Neural progenitor cell (in vitro differentiated cells): ENCODE measurements at places on chromosomes 13 and 19. TPM values are rescaled to one million over a fixed set of nuclear protein-coding genes. Genes with fewer than 3 reads are reported as not detected.

Gene YJEFN3
- 2.6 and 5.1 TPM in 2 replicates for total RNA-seq

GRCh38 chr13:110233181-110233950, 73.6 kb downstream of the COL4A1 start:
- no peak overlapping the region for H3K27ac ChIP-seq
- no peaks in the 10 kb centered on the region for H3K36me3 ChIP-seq
- no peaks in the 10 kb centered on the region for H3K27me3 ChIP-seq

Gene NLRP7
- total RNA-seq: 0.09 TPM in 1 of 2 replicates, not detected in the other

DNA sequence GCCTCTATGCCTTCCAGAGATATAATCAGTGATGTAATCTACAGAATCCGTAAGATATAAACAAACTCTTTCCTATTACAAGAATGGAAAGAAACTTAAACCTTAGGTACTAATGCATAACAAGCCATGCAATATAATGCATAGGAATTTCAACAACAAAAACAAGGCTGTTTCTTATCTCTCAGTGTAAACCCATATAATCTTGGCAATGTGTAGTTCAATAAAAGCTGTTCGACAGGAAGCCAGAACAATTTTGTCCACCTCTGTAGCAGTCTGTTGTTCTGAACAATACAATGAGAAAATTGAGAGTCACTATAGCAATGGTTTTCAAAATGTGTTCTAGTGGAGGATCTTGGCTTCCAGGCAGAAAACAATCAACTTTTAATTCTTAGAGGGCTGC, 111.5 kb upstream of the FREM2 start:
- H3K36me3 ChIP-seq: no peaks in the 10 kb centered on the region
- H3K27me3 ChIP-seq: no peaks in the 10 kb centered on the region
- H3K4me1 ChIP-seq: no peaks in the 10 kb centered on the region
- DNase-seq: no peak
- no peak overlapping the region for H3K27ac ChIP-seq

Gene CCL25
- 1.2 TPM in 1 of 2 replicates, not detected in the other for total RNA-seq

DNA sequence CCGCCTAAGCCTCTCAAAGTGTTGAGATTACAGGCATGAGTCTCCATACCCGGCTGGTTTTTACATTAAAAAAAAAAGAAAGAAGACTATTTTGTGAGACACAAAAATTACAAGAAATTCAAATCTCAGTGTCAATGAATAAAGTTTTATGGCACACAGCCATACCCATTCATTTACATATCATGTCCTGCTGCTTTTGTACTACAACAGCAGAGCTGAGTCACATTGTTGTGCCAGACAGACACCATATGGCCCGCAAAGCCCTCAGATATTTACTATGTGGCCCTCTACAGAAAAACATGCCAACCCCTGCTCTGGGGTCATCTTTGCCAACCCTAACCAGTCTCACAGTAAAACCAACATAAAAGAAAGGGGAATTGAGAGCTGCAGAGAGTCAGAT, 5.3 kb downstream of the SMIM7 start:
- peaks cover 8% of the 10 kb centered on the region for H3K36me3 ChIP-seq
- H3K27ac ChIP-seq: no peak overlapping the region
- no peak overlapping the region for H3K4me3 ChIP-seq
- H3K4me1 ChIP-seq: peaks cover 5% of the 10 kb centered on the region

DNA sequence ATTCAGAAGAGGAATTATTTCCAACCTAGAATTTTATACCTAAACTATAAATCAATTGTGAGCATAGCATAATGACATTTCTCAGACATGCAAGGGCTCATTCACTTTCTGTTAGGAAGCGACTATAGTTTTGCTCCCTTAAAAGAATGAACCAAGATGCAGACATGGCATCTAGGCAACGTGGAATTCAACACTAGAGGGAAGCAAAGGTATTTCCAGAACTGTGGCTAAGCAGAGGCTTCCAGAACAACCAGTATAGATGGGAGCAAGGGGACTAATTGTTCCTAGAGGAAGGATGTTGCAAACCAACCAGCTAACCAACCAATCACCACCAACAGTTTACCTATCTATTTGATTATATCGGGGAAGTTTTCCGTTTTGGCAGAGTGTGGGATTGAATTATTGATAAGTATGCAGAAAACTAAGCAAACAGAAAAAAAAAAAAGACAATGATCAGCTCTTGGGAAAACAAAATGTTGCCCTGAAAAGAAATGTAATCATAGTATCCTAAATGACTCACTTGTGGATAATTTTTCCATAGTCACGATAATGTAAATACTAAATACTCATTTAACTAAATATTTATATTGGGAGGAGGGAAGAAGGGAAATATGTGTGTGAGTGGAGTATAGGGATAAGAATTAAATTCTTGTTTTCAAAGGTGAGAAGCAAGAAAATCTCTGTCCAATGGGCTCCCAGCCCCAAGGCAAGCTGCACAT, 21.1 kb downstream of the ARL11 start:
- H3K36me3 ChIP-seq: no peaks in the 10 kb centered on the region
- H3K4me1 ChIP-seq: no peaks in the 10 kb centered on the region
- no peak overlapping the region for H3K27ac ChIP-seq
- peak; percentile 35 for DNase-seq
- no peak overlapping the region for H3K4me3 ChIP-seq
- no peaks in the 10 kb centered on the region for H3K27me3 ChIP-seq

Gene CCDC70
- not detected in 2 replicates for total RNA-seq

Gene MBD3L2
- not detected in 2 replicates for total RNA-seq

Gene FFAR2
- not detected in 2 replicates for total RNA-seq

DNA sequence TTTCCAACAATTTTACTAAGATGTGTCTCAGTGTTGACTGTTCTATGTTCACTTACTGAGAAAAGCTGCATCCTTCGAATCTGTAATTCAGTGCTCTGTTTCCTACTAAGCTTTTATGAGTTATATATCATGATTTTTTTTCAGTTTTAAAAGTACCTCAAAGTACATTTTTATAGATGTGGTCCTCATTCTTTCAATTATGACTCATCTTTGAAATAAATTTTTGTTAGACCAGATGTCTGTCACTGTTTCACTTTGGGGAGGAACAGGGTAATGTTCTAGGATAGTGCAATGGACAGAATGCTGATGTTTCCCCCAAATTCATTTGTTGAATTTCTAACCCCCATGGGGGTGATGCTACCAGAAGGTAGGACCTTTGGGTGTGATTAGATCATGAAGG, 74.8 kb downstream of the NALCN start:
- no peaks in the 10 kb centered on the region for H3K36me3 ChIP-seq
- H3K4me1 ChIP-seq: peaks cover 4% of the 10 kb centered on the region
- DNase-seq: no peak
- H3K4me3 ChIP-seq: no peak overlapping the region
- no peak overlapping the region for H3K27ac ChIP-seq

DNA sequence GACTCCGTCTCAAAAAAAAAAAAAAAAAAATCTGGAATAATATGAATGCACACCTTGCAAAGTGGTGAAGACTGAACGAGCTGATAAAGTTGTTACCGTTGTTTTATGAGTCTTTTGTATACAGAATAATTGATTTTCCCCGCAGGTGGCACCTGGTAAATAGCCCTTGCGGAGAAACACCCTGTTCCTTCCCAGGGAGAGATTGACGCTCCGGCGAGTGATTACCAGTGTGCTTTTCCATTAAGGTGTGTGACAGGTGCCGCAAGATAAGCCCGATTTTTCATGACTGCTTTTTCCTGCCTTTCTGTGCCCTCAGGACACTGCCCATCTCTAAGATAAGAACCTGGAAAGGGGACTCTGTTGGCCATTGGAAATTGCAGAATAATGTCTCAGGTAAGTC, 943 bp downstream of the ZNF302 start:
- H3K27ac ChIP-seq: no peak overlapping the region
- H3K4me3 ChIP-seq: peak overlapping the region; percentile 59
- H3K27me3 ChIP-seq: peaks cover 15% of the 10 kb centered on the region
- peaks cover 6% of the 10 kb centered on the region for H3K4me1 ChIP-seq
- H3K36me3 ChIP-seq: peaks cover 32% of the 10 kb centered on the region

- H3K36me3 ChIP-seq: no peaks in the 10 kb centered on the region
- H3K4me3 ChIP-seq: no peak overlapping the region
- DNase-seq: no peak
- H3K4me1 ChIP-seq: no peaks in the 10 kb centered on the region
- H3K27ac ChIP-seq: no peak overlapping the region
These were observed 15.8 kb downstream of the CFAP97D2 start for GRCh38 chr13:114194853-114195252.

DNA sequence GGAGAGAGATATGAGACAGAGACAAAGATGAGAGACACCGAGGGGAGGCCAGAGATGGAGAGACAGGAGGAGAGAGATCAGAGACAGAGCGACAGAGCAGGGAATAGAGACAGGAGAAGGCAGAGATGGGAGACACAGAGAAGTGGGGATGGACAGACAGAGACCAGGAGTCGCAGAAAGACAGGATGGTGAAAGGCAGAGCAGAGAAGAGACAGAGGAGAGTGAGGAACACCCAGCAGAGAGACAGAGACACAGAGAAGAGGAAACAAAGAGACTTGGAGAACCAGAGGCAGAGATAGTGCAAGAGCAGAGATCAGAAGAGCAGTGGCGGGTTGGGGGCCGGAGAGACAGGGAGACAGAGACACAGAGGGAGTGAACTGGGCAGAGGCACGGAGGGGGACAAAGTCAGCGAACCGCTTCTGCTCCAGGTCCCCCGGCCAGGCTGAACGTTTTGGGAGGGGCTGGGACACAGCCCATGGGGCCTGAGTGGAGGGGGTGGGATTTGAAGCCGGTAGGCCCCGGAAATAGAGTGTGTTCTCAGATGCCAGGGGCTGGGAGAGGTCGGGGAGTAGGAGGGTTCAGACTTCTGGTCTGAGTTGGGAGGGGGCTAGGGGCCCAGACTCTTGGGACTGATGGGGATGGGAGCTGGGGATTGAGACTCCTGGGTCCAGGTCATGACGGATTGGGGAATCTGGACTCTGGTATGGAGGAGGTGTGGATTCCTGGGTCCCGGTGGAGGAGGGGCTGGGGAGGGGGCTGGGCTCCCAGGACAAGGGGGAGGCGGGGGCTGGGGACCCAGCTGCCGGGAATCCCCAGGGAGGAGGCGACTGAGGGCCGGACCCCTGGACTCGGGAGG, 654 bp downstream of the ZNF579 start:
- H3K4me1 ChIP-seq: no peaks in the 10 kb centered on the region
- no peaks in the 10 kb centered on the region for H3K36me3 ChIP-seq
- H3K27ac ChIP-seq: peak overlapping the region; percentile 70

Gene SPC24
- 56.7 and 57.1 TPM in 2 replicates for total RNA-seq

GRCh38 chr13:65095161-65096082, 2134.7 kb downstream of the PCDH9 start:
- H3K27me3 ChIP-seq: no peaks in the 10 kb centered on the region
- DNase-seq: no peak
- H3K4me1 ChIP-seq: no peaks in the 10 kb centered on the region
- no peak overlapping the region for H3K27ac ChIP-seq
